ENCODE measurements at places on chromosomes 5 and 9. TPM values are rescaled to one million over a fixed set of nuclear protein-coding genes. Genes with fewer than 3 reads are reported as not detected.

The HMHB1 gene
- not detected for total RNA-seq

The LECT2 gene
- not detected for total RNA-seq

The OR1J2 gene
- total RNA-seq = not detected

The C5orf52 gene
- total RNA-seq = not detected

The PCDHB10 gene
- total RNA-seq = 1.6 TPM

The WDR36 gene
- 24.8 TPM for total RNA-seq

The UGT3A1 gene
- not detected for total RNA-seq
